ENCODE measurements at places on chromosomes 11 and 22.
A peak's percentile ranks its signal among the peaks of the same experiment; 100 is the strongest.

- DNase-seq, result peak; percentile 2
Measured at GRCh38 chr11:5007561-5007960, 12.9 kb downstream of the OR51L1 start.

DNA sequence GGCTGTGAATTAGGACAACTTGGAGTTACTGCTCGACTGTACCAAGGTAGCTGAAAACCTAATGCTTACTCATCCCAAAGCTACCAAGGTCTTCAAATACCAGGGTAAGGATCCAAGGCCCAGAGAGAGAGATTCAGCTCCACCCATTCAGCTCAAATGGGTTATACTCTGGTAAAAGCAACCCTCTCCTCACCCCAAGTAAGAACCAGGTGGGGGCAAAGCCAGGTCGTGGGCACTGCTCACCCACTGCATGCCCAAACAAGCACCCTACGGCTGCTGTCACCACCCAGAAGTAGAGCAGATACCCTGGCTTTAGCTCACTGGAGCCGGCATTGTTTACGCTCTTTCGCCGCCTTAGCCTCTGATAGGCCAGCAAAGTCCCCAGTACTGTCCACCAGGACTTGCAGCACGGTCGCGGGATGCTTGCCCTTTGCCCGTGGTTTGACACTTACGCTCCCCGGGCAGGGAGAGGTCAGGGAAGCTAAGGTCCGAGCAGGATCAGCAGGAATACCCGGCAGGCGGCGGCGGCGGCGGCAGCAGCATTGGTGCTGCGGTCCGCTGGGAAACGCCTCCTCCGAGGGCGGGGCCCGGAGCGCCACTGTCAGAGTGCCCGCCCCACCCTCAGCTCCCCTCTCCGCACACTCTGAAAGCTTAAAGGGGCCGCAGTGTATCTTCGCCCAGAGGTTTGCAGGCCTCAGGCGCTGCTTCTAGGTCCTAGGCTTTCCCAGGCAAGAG is 19.6 kb downstream of the CKAP5 start:
- DNase-seq, result peak; percentile 47

DNA sequence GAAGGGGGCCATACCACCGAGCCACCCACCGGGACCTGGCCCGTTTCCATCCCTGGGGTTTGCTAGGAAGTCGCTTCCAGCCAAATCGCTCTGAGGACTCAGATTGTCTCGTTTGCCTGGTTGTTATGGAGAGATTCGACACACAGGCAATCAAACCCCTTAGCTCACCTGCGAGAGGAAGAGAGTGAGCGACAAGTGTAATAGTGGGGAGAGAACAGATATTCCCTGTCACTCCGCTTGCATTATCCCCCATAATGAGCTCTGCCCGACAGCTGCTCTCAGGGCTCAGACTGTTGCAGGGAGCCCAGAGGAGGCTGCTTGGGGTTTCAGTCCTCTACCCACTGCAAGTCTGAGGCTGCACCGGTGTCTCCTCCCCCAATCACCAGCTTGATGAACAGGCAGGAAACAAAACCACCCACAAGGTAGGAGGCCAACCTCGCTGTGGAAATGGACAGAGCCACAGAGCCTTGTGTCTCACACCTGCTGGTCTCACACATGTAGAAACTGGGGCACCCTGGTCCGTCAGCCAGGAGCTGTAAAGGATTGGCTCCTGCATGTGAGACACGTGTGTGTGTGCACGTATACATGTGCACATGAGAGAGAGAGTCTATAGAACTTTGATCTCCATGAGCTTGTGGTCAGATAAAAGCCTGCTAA is 351.1 kb downstream of the BUD13 start:
- DNase-seq, result no peak

- DNase-seq, result peak; percentile 83
Measured at GRCh38 chr11:353179-353873, 16.0 kb upstream of the B4GALNT4 start.

GRCh38 chr11:128926437-128927107 is 16.1 kb downstream of the TP53AIP1 start:
- DNase-seq, result no peak

DNA sequence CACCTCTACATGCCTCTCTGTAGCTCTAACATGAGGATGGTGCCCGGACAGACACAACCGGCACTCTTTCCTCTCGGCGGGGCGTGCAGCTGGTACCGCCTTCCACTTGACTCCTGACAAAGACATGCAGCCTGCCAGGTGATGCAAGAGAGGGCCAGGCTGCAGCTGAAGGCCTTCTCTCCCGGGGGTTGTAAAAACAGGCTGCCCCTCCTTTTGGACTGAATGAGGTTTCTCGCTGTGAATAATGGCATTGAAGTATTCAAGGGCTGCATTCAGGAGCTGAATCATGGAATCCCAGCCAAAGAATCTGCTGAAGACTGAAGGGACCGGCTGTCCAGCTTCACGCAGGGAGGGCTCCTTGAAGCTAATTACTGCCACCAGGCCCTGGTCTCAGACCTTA is 110.9 kb downstream of the GALNT18 start:
- no peak for DNase-seq

- DNase-seq, result no peak
Measured at GRCh38 chr11:94297985-94298576, 6.3 kb upstream of the IZUMO1R start.

DNA sequence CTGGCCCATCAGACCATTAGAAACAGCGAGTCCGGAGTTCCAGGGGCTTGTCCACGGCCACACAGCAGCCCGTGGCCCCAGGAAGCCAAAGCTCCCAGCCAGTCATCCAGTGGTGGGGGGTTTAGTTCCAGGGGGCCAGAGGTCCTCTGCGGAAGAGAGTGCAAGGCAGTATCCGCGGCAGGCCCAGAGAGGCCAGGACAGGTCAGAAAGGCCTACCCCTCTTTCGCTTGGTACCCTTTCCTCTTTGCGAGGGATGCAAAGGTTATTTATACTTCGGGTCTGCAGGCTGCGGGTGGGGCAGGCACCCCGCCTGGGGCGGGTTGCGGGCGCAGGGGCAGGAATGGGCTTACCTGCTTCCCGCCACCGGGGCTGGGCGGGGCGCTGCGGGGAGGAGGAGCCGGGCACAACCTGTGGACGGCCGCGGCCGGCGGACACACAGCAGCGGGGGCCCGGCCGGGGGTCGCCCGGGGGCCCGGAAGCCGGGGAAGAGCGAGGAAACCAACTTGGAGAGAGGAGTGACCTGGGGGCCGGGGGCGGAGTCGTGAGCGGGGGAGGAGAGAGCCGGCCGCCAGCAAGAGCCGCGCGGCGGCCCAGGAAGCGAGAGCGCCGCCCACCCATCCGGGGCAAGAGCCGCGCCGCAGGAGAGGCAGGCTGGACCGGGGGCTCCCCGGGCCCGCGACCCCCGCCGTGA is at the start of gene SH3BP1:
Gene SH3BP1, plus strand, starts transcription at position 600 of the 691 bp plus-strand sequence. CDS start 119 bp downstream, outside the sequence.
- DNase-seq, result no peak

GRCh38 chr22:20206709-20207215 is 55.9 kb upstream of the CCDC188 start:
- no peak for DNase-seq

DNA sequence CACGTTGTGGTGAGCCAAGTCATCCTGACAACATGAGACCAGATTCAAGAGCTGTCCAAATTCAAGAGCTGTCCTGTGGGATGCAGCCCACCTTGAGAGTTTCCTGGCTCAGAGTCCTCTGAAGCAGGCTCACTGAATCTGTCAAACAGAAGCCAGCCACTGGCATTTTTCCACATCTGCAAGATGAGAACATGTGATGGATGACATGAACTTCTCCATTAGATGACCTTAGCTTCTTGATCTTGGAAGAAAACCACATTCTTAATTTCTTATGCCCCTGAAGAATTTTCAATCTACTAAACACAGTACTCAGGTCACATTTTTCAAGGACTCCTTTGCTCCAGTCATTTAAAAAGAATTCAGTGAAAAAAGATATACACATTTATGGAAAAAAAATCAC is 291.0 kb downstream of the GUCY1A2 start:
- DNase-seq, result peak; percentile 10

DNA sequence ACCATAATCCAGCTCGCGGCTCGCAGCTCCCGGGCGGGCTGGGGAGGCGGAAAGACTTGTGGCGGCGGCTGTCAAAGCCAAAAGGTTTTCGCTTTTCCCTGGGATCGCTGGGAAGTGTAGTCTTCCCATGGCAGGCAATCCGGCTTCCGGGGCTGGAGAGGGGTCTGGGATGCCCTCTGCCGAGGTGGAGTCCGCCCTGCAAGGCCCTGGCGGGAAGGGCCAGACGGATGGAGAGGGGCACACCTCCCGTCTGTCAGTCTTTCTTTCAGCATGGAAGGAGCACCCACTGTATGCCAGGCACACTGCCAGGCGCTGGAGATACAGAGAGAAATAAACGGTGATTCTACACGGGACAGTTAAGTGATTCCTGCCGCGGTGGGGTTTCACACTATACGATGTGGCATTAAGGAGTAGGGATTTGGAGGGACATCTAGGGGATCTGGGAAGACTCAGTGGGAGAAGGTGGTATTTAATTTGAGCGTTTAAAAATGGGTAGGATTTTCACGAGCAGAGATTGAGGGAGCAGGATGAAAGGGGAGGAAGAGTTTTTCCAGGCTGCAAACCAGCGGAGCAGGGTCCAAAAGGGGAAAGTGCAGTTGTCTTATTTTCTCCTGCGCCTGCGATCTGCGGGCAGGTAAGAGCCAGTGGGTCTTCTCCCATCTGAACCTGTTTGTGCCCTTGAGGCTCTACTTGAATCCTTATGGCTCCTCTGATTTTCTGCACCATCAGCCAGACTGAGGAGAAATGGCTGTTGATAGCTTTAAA is at the start of gene BACE1:
Gene BACE1, minus strand, starts transcription at position 60 of the 765 bp plus-strand sequence. CDS start 461 bp downstream, outside the sequence.
- DNase-seq, result peak; percentile 89

- no peak for DNase-seq
Measured at GRCh38 chr11:68583041-68583446, 101.3 kb upstream of the GAL start.

DNA sequence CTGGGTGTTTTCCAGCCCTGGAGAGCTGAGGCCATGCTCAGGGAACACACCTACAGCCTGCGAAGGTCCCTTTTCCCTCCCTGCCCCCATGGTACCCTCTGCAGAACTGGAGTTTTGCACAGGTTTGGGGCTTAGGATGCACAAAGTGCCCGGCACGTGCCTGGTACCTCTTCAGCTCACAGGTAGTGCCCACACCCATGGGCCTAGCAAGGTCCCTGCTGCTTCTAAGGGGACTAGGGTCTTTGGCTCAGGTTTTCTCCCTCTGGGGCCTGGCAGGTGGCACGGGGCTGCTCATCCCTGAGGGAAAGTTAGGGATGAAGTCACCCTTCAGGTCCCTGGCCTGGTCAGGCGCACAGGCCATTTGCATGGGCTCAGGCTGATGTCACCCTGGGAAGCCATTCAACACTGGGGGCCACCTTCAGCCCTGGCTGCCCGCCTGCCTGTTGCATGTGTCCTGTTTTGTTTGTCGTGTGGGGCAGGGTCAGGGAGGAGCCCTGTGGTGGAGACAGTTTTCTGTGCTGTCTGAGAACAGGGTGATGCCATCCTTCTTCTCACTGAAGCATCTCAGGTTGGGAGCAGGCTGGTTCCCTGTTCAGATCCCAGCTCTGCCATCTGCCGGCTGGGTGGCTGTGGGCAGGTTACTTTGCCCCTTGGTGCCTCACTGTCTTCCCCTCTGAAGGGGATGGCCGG is 68.3 kb upstream of the CRYBB3 start:
- no peak for DNase-seq

GRCh38 chr22:17581631-17582030 is 18.3 kb downstream of the SLC25A18 start:
- no peak for DNase-seq

DNA sequence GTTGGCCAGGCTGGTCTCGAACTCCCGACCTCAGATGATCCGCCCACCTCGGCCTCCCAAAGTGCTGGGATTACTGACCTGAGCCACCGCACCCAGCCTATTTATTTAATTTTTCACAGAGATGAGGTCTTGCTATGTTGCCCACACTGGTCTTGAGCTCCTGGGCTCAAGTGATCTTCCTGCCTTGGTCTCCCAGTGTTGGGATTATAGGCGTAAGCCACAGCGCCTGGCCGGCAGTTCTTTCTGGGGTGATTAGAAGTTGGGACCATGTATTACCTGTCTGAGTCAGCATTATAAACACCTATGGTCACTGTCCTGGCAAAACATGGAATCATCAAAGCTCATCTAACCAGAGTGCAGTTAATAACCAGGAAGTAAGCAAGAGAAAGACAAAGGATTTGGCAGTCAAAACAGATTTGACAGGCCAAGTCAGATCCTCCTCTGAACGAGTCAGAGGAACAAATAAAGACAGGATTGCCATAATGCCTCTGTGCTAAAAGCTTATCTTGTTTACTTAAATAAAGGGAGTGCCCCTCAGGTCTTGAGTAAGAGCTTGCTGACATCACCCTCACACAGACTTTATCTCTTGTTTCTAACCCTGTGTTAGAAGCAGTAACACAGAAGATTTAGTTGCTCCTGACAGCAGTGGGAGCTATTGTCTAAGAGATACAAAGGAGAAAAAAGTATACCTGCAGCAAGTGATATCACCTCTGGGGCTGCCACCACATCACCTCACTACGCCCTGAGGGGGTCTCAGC is 3.7 kb downstream of the SERPIND1 start:
- DNase-seq, result peak; percentile 24

DNA sequence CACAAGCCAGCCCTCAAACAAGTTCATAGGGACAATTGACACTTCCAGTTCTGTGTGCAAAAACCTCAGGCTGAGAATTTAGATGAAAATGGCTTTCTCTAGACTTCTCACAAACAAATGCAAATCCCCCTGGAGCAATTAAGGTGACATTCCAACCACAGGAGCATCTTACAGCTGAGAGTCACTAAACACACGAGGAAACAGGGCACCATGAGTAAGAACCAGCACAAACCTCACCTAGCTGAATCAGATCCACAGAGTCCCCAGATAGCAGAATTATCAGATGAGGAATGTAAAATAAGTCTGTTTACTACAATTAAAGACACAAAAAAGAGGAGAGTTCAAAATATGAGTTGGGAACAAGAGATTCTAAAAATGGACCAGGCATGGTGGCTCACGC is 51.5 kb downstream of the RTL6 start:
- peak; percentile 27 for DNase-seq

DNA sequence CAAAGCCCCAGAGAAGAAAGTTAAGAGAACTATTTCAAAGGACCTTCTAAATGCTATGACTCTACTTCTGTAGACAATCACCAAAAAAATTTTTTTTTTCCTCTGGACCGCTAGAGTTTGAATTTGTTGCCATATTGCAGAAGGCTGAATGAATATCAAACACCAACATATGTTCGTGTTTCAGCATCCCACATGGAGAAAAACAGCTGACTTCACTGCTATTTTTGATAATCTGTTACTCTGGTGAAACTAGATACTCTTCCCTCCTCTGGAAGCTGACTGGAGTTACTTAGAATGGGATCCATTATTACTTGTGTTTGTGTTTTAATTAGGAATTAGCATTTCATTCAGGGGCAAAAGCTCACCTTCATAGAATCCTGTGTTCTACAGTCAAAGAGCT is 447.0 kb downstream of the AASDHPPT start:
- no peak for DNase-seq

All from M059J (cell line).